Dermis microvascular lymphatic vessel endothelial cell (primary cell): ENCODE measurements at places on chromosomes 6 and 20. TPM values are rescaled to one million over a fixed set of nuclear protein-coding genes. Genes with fewer than 3 reads are reported as not detected.

ULBP3 gene
- total RNA-seq, result 3.9 and 4.0 TPM in 2 replicates

RHAG gene
- not detected in 2 replicates for total RNA-seq

ZSCAN12 gene
- 2.1 and 3.2 TPM in 2 replicates for total RNA-seq

UBD gene
- 39.0 and 91.9 TPM in 2 replicates for total RNA-seq
